ENCODE measurements at places on chromosomes 4 and X. TPM values are rescaled to one million over a fixed set of nuclear protein-coding genes. Genes with fewer than 3 reads are reported as not detected.

The EREG gene
- 1.1 TPM for total RNA-seq

The RWDD4 gene
- total RNA-seq: 4.6 TPM

The POU4F2 gene
- not detected for total RNA-seq

- DNase-seq: no peak
These were observed 140.9 kb upstream of the ANK2 start for GRCh38 chr4:112908511-112908910.

- no peak for DNase-seq
These were observed 25.1 kb downstream of the DDX60 start for GRCh38 chr4:168293386-168293975.

DNA sequence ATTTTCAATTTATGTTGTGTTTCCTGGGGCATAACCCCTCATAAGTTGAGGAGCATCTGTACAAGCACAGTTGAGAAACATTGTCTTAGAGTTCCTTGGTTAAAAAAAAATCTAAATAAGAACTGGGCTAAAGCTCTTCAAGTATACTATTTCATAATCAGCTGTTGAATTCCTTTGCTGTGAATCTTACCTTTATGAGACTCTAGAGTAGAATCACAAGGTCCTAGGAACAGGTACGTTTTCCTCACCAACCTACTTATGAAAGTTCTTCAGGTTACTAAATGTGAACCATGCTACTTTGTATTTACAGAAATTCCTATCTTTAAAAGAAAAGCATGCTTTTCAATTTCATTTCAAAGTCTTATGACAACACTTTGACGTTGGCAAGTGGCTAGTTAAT is 20.9 kb upstream of the SOD3 start:
- no peak for DNase-seq

DNA sequence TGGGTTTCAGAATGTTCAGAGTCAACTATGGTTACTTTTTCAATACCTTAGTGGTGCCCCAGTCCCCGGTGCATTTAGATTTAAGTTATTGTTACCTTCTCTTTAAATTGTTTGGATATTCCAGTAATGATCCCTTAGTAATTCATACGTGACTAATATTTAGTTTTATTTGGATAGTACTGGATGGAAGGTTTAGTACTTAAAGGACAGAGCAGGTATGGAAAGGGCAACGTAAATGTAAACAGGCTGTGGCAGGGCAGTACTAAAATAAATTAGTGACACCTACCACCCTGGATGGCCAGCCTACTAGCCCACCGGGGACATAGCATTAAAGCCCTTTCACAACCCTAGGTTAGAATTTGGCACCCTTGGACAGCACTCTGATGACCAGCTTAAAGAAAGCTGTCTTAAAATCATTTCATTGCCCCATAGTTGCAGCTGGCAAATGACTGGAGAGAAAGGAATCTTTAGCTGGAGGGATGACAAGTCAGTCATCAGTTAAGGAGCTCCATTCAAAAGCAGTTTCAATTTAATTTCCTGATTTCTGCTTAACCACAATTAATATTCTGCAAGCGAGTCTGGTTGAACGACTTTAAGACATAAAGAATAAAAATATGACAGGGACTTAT is 16.4 kb downstream of the PLP1 start:
- no peak for DNase-seq

DNA sequence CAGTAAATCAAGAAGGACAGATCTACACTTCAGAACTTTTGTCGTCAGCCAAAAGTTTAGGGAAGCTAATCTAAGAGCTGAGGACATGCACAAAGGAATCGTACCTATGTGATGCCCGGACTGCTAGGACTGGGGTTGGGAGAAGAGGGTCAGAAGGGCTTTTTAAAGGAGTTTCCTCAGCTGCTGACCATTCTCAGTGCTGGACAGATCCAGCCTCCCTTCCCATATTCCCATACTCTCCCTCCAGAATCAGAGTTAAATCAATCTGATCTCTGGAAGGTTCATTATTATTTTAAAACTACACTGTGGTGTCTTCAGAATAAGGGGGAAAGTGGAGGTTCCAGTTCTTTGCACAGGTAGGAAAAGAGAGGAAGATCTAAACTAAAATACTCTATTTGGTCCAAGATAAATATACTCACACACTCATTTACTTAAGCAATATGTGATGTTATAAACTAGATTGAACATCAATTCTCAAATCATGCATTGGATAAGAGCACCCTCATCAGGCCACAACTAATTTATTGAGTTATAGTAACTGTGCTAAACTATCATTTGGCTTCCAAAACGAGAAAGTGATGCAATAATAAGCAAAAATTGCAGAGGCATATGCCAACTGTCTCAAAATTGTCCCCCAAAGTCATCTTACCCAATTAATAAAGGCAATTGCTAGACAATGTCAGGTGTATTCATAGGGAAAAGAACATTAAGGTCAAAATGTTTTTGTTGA is 124.7 kb downstream of the HNRNPD start:
- DNase-seq: no peak

GRCh38 chr4:3200423-3201090 is 48.4 kb upstream of the MSANTD1 start:
- no peak for DNase-seq

DNA sequence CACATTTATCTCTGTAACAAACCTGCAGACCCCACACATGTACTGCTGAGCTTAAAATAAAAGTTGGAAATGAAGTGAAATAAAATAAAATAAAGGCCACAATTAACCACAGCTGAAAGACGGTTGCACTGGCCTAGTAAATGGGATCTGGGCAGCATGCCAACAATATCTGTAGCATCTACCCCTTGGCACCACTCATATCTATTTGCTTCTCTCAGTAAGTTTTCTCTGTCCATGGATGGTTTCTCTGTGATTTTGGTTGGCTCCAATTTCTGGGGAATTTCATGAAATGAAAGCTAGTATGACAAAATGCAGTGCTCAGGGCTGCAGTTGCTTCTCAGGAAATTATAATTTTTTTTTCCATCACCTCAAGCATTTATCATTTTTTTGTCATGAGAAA is 172.0 kb upstream of the IL15 start:
- DNase-seq: no peak

- no peak for DNase-seq
These were observed 102.4 kb upstream of the VCX2 start for GRCh38 chrX:8273451-8273895.

GRCh38 chr4:125316791-125317524 is 2.2 kb downstream of the FAT4 start:
- peak; percentile 81 for DNase-seq

Data from upper lobe of left lung (tissue), 6 donors.